Uterus (tissue), 4 donors: ENCODE measurements at places on chromosomes 6 and 20. TPM values are rescaled to one million over a fixed set of nuclear protein-coding genes. Genes with fewer than 3 reads are reported as not detected.

RAD21L1 gene
- total RNA-seq = not detected

- H3K36me3 ChIP-seq = no peaks in the 10 kb centered on the region
- H3K27ac ChIP-seq = no peak overlapping the region
- no peaks in the 10 kb centered on the region for H3K4me1 ChIP-seq
- DNase-seq = no peak
- H3K27me3 ChIP-seq = no peaks in the 10 kb centered on the region
Observed at GRCh38 chr6:49564552-49564951, 14.1 kb downstream of the C6orf141 start.

GRCh38 chr6:42269553-42269952, 51.9 kb upstream of the MRPS10 start:
- H3K27ac ChIP-seq = no peak overlapping the region
- H3K27me3 ChIP-seq = no peaks in the 10 kb centered on the region
- DNase-seq = no peak
- H3K36me3 ChIP-seq = no peaks in the 10 kb centered on the region
- no peak overlapping the region for H3K4me3 ChIP-seq
- H3K4me1 ChIP-seq = no peaks in the 10 kb centered on the region

DNA sequence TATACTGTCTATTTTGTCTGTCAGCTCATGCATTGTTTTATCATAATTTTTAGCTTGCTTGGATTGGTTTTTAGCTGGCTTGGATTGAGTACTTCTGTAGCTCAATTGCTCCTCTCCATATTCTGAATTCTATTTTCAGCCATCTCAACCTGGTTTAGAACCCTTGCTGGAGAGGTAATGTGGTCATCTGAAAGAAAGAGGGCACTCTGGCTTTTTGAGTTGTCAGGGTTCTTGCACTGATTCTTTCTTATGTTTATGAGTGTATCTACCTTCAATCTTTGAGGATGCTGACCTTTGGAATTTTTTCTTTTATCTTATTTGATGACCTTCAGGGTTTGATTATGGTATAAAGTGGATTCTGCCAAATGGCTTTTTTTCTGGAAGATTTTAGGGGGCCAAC, 632.7 kb upstream of the ID4 start:
- H3K4me1 ChIP-seq = no peaks in the 10 kb centered on the region
- no peaks in the 10 kb centered on the region for H3K36me3 ChIP-seq
- DNase-seq = no peak
- H3K27ac ChIP-seq = no peak overlapping the region

DNA sequence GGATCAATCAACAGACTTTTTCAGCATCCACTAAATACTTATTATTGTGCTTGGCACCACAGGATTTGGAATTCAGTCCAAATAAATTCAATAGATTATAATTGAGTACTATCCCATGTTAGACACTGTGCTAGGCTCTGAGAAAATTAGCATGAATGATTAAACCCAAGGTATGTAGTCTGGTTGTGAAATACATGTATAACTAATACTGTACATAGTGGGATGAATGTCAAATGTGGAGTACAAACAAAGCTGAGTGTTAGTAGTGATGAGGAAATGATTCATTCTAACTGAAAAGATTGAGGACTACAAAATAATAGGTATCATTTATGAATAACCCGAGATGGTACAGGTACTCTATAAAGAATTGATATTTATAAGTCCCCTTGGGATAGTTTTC, 111.9 kb upstream of the FLRT3 start:
- no peak overlapping the region for H3K4me3 ChIP-seq
- H3K36me3 ChIP-seq = no peaks in the 10 kb centered on the region
- H3K27ac ChIP-seq = no peak overlapping the region

FOXA2 gene
- not detected for total RNA-seq

GRCh38 chr6:144460327-144461095, 175.4 kb downstream of the UTRN start:
- H3K27ac ChIP-seq = no peak overlapping the region
- no peaks in the 10 kb centered on the region for H3K27me3 ChIP-seq
- no peaks in the 10 kb centered on the region for H3K4me1 ChIP-seq
- no peaks in the 10 kb centered on the region for H3K36me3 ChIP-seq

GRCh38 chr6:129875610-129876520, 14.8 kb upstream of the TMEM244 start:
- H3K4me1 ChIP-seq = no peaks in the 10 kb centered on the region
- no peak overlapping the region for H3K4me3 ChIP-seq
- H3K27ac ChIP-seq = no peak overlapping the region
- H3K27me3 ChIP-seq = no peaks in the 10 kb centered on the region
- H3K36me3 ChIP-seq = no peaks in the 10 kb centered on the region

SDCBP2 gene
- 8.3 TPM for total RNA-seq

PLEKHG1 gene
- 50.3 TPM for total RNA-seq

KCNK17 gene
- 0.79 TPM for total RNA-seq

- no peaks in the 10 kb centered on the region for H3K27me3 ChIP-seq
- no peak for DNase-seq
- H3K36me3 ChIP-seq = no peaks in the 10 kb centered on the region
- H3K4me1 ChIP-seq = no peaks in the 10 kb centered on the region
- no peak overlapping the region for H3K4me3 ChIP-seq
Observed at GRCh38 chr20:6418732-6419131, 295.9 kb upstream of the FERMT1 start.

- no peaks in the 10 kb centered on the region for H3K4me1 ChIP-seq
- no peaks in the 10 kb centered on the region for H3K36me3 ChIP-seq
- peak overlapping the region; percentile 88 for H3K27ac ChIP-seq
- peak; percentile 39 for DNase-seq
Observed at GRCh38 chr6:4776493-4777393, 539 bp downstream of the CDYL start.

GRCh38 chr20:60787276-60787675, 464.8 kb upstream of the CDH4 start:
- no peak overlapping the region for H3K27ac ChIP-seq
- no peak overlapping the region for H3K4me3 ChIP-seq
- no peaks in the 10 kb centered on the region for H3K4me1 ChIP-seq
- H3K27me3 ChIP-seq = no peaks in the 10 kb centered on the region

ADGB gene
- total RNA-seq = 7.7 TPM

KCNK5 gene
- total RNA-seq = 4.8 TPM

DNA sequence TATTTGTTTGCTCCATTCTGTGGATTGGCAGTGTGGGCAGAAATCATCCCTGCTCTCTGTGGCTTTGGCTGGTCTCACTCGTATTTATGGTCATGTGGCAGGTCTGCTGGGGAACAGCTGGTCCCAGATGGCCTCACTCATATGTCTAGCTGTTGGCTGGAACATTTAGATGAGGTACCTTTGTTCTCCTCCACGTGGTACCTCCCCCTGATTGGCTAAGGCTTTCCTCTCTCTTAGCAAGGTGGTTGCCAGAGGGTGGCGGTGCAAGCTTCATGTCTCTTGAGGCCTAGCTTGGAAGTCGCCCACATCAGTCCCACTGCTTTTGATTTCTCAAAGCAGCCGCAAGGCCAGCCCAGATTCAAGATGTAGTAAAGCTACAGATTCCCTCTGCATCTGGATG, 348.5 kb upstream of the BTBD3 start:
- no peaks in the 10 kb centered on the region for H3K4me1 ChIP-seq
- DNase-seq = no peak
- no peak overlapping the region for H3K27ac ChIP-seq
- H3K27me3 ChIP-seq = no peaks in the 10 kb centered on the region

DNA sequence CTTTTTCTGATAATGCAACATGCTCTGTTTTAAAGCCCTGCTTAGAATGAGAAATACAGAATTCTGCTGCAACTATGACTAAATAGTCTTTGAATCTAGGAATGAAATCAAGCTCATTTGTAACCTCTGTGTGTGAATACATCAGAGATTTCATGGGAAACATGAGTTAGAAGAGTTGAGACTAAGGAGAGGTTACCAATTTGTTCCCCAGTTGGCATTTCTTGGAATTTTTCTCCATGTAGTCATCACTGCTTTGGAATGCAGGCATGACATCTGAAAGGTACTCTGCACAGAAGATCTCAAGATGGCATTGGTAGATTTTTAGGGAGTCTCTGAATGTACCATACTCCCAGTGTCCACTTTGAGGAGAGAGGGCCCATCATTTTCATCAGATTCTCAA, 237.2 kb downstream of the TFAP2A start:
- no peak overlapping the region for H3K27ac ChIP-seq

DNA sequence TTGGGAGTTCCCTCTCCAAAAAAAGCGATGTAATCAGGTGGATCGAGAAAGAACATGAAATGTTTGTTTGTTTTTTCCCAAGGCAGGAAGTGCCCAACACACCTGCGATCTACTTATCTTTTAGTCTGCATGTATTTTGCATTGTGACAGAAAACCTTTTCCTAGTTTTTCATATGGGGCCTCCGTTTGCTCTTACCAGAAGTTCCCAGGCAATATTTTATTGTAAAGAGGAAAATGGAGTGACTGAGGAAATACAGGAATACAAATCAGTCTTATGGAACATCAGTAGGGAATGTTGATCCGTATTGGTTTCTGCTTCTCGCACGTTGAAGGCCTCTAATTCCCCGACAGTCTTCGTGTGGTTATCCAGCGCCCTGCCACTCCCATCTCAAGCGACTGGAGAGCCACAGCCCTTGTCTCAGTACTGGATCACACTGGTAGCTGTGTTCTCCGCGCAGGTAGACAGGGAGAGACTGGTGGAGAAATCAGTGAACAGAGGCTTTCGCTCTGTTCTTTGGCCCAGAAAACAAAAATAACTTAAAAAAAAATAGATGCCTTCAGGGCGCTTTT, 107.4 kb downstream of the TRIM27 start:
- H3K4me1 ChIP-seq = no peaks in the 10 kb centered on the region
- H3K27me3 ChIP-seq = peaks cover 14% of the 10 kb centered on the region
- no peak for DNase-seq
- no peak overlapping the region for H3K4me3 ChIP-seq
- no peak overlapping the region for H3K27ac ChIP-seq

GRCh38 chr6:5121956-5122355, 36.8 kb downstream of the PPP1R3G start:
- H3K36me3 ChIP-seq = no peaks in the 10 kb centered on the region
- no peaks in the 10 kb centered on the region for H3K27me3 ChIP-seq
- no peak overlapping the region for H3K4me3 ChIP-seq
- H3K4me1 ChIP-seq = no peaks in the 10 kb centered on the region

PSORS1C1 gene
- total RNA-seq = 0.83 TPM

DNA sequence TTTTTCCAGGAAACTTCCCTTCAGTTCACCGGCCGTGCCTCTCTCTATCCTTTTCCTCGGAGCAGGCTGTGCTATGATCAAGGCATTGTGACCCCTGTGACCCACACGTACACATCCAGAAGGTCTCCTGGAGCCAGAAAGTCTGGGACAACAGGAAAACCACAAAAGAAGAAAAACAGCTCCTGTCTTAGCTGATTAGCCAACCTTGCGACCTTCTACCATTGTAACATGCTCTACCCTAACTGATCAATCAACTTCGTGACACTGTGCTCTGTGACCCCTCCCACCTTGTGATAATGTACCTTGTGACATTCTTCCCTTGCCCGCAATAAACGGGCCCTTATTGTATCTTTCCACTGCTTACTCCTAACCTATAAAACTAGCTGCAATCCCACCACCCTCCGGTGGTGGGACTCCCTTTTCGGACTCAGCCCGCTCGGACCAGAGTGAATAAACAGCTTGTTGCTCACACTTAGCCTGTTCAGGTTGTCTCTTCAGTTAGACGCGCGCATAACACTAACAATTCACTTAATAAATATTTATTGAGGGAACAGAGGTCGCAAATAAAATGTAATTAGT, 24.2 kb downstream of the ZNF311 start:
- no peaks in the 10 kb centered on the region for H3K36me3 ChIP-seq
- H3K27ac ChIP-seq = peak overlapping the region; percentile 95
- peaks cover 6% of the 10 kb centered on the region for H3K27me3 ChIP-seq
- peak overlapping the region; percentile 72 for H3K4me3 ChIP-seq
- H3K4me1 ChIP-seq = no peaks in the 10 kb centered on the region
- peak; percentile 64 for DNase-seq

GRCh38 chr6:139425780-139426179, 51.3 kb upstream of the CITED2 start:
- H3K4me3 ChIP-seq = no peak overlapping the region
- H3K36me3 ChIP-seq = no peaks in the 10 kb centered on the region
- DNase-seq = no peak
- H3K4me1 ChIP-seq = no peaks in the 10 kb centered on the region
- H3K27me3 ChIP-seq = no peaks in the 10 kb centered on the region

HLA-G gene
- total RNA-seq = 0.52 TPM

DNA sequence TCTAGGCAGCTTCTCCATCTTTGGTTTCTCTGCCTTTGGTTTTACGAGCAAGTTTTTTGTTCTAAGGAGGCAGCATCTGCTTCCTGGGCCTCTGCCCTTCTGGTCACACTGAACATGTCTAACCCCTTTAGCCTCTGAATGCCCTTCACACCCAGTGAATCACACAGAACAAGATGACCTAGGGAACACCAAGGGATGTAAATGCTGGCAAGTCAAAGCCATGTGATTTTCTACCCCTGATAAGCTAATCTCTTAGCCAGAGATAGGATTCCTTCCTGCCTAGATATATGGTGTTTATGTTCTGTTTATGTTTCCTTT, 7.2 kb upstream of the BPIFB6 start:
- no peak for DNase-seq
- no peak overlapping the region for H3K4me3 ChIP-seq
- no peak overlapping the region for H3K27ac ChIP-seq

DNA sequence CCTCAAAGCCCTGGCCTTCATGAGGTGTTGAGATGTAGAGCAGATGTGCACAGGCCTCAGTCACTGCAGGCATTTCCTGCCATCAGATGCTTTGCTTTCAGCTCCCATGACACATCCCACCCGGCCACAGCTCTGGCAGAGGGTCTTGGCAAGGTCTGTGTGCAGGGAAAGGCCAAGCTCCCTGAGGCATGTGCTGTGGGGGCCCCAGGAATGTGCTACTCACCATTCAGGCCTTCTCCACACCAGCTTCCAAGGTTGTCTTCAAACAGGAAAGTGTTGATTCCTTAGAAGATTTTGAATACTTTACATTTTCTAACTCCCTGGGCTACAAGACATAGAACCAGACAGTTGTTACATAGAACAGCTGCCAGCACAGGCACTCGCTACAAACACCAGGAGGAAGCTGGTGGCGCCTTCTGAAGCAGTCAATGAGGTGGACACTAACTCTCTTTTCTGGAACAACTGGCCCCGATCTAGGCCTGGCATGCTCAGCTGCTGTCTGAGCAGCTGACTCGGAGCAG, 27.8 kb downstream of the CASS4 start:
- no peak for DNase-seq
- no peaks in the 10 kb centered on the region for H3K4me1 ChIP-seq
- no peaks in the 10 kb centered on the region for H3K36me3 ChIP-seq
- no peaks in the 10 kb centered on the region for H3K27me3 ChIP-seq
- H3K4me3 ChIP-seq = no peak overlapping the region

MYMX gene
- not detected for total RNA-seq

GRCh38 chr6:110828396-110828795, 13.1 kb upstream of the CDK19 start:
- H3K4me1 ChIP-seq = no peaks in the 10 kb centered on the region
- no peaks in the 10 kb centered on the region for H3K27me3 ChIP-seq
- no peak for DNase-seq
- H3K4me3 ChIP-seq = no peak overlapping the region

NKAIN4 gene
- 40.9 TPM for total RNA-seq
